ENCODE measurements at places on chromosomes 13 and 19.
A peak's percentile ranks its signal among the peaks of the same experiment; 100 is the strongest.

DNA sequence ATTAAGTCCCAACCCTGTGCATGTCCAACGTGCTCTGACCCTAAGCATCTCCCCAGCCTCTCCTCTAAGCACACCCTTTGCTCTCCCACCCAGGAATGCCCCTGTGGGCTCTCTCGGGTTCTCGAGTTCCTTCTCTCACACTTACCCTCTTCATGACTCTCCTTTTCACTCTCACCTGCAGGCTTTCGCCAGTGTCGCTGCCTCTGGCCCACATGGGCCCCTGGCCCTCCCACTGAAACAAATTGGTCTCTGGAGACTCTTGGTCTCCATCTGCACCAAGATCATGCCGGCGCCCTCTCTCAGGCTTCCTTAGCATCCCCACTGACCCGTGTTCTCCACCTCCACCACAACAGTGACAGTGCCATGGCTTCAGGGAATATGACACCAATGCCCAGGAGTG, 19.6 kb upstream of the SACS start:
- DNase-seq, result no peak

DNA sequence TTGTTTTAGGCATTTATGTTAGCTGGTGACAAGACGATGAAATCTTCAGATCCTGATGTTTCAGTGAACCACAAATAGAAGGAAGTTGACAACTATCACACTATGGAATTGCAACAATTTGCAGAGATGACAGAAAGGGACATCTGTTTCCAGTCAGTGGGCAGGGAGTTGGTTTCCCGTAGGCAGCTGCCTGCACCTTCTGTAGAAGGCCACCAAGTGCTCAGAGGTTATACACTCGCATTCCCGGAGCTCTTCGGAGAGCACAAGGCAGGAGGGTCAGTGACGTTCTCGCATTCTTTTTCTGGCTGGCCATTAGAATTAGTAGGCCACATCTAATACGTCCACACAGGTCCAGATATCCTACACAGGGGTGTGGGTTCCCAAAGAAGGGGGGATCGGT, 129.4 kb downstream of the SHISA2 start:
- DNase-seq, result no peak

DNA sequence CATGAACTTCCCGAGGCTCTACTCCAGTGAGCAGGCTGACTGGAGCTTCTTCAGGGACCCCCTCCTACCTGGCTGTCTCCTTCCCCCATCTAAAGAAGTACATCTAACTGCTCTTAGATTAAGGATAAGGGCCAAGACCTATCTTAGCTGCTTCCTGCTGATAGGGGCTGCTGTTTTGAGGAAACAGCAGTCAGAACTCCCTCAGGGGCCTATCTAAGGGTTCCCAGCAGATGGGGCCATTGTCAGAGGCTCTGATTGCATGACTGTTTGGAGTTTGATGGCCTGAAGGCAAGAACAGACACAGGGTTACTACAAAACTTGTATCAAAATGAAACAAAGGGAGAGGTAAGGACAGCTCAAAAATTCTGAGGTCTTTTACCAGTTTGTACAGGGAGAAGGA, 2636.9 kb upstream of the PCDH20 start:
- DNase-seq, result no peak

GRCh38 chr19:5356918-5357317, 16.3 kb upstream of the PTPRS start:
- DNase-seq, result no peak

GRCh38 chr19:53772943-53773342, 51.2 kb downstream of the NLRP12 start:
- peak; percentile 33 for DNase-seq

GRCh38 chr19:43767316-43767715, 12.6 kb upstream of the SMG9 start:
- DNase-seq, result no peak
